ENCODE measurements at places on chromosomes 7 and 10. TPM values are rescaled to one million over a fixed set of nuclear protein-coding genes. Genes with fewer than 3 reads are reported as not detected.
A peak's percentile ranks its signal among the peaks of the same experiment; 100 is the strongest.

GRCh38 chr7:80967071-80967916, 48.4 kb upstream of the SEMA3C start:
- H3K4me3 ChIP-seq: no peak overlapping the region
- no peak overlapping the region for H3K27ac ChIP-seq
- H3K4me1 ChIP-seq: no peaks in the 10 kb centered on the region
- H3K27me3 ChIP-seq: no peaks in the 10 kb centered on the region
- no peaks in the 10 kb centered on the region for H3K36me3 ChIP-seq
- DNase-seq: peak; percentile 21

GRCh38 chr7:2710286-2710655, 22.3 kb downstream of the AMZ1 start:
- peaks cover 37% of the 10 kb centered on the region for H3K36me3 ChIP-seq
- no peak overlapping the region for H3K4me3 ChIP-seq
- DNase-seq: no peak

- peaks cover 2% of the 10 kb centered on the region for H3K36me3 ChIP-seq
- DNase-seq: no peak
- no peaks in the 10 kb centered on the region for H3K27me3 ChIP-seq
- no peak overlapping the region for H3K4me3 ChIP-seq
- H3K27ac ChIP-seq: no peak overlapping the region
- H3K4me1 ChIP-seq: peaks cover 5% of the 10 kb centered on the region
Observed at GRCh38 chr10:125091891-125092290, 68.5 kb downstream of the CTBP2 start.

SDHAF3 gene
- polyA plus RNA-seq: 21.0 TPM

- H3K27ac ChIP-seq: no peak overlapping the region
- no peak for DNase-seq
- no peaks in the 10 kb centered on the region for H3K4me1 ChIP-seq
- H3K36me3 ChIP-seq: no peaks in the 10 kb centered on the region
- no peaks in the 10 kb centered on the region for H3K27me3 ChIP-seq
Observed at GRCh38 chr7:64643566-64643965, 22.4 kb upstream of the ZNF107 start.

- peak; percentile 17 for DNase-seq
- no peak overlapping the region for H3K4me3 ChIP-seq
- no peaks in the 10 kb centered on the region for H3K27me3 ChIP-seq
- H3K4me1 ChIP-seq: no peaks in the 10 kb centered on the region
- no peak overlapping the region for H3K27ac ChIP-seq
Observed at GRCh38 chr7:88789480-88790064, 6.0 kb downstream of the TEX47 start.

DNA sequence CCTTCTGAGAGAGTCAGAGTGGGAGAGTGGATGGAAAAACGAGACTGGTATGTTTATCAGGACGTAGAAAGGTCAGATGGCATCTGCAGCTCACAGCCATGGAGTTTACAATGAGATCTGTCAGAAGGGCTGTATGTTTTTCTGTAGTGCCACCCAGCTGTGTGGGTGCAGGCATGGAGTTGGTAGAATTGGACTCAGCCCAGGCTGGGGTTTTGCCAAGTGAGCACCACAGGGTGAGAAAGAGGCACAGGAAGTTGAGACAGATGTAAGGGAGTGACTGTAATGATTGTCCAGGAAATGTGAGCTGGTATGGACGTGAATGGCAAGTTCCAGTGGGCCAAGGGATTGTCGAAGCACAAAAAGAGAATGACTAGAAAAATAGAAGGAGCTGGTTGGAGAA, 9.1 kb upstream of the ZYX start:
- no peaks in the 10 kb centered on the region for H3K4me1 ChIP-seq
- H3K27ac ChIP-seq: peak overlapping the region; percentile 49
- no peaks in the 10 kb centered on the region for H3K36me3 ChIP-seq
- peak; percentile 73 for DNase-seq
- no peaks in the 10 kb centered on the region for H3K27me3 ChIP-seq

DNA sequence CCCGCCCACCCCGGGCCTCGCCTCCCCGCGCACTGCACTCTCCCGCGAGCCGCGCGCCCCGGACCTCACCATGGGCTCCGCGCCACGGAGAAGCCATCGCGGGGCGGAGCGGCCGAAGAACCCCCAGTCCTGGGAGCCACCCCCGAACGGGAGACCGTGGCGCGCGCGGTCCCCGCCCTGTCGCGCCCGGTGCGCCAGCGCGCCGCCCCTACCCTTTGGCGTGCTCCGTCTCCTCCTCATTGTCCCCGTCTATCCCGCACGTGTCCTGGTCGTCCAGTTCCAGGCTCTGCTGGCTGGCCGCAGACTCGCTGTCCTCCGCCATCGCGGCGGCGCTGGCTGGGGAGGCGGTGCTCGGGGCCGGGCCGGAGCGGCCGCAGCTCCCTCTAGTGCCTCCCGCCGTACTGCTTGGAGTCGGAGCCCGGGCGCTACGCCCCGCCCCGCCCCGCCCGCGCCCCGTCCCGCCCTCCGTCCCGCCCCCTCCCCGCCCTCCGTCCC, at the start of gene NMT2:
Gene NMT2, minus strand, starts transcription at position 403 of the 495 bp plus-strand sequence. Its CDS starts 81 bp downstream, at position 322.
- no peaks in the 10 kb centered on the region for H3K27me3 ChIP-seq
- no peaks in the 10 kb centered on the region for H3K36me3 ChIP-seq
- DNase-seq: peak; percentile 95
- peak within 1 kb of the TSS; percentile 89 for H3K4me3 ChIP-seq

TRIM50 gene
- 0.27 TPM for polyA plus RNA-seq

GRCh38 chr10:89032141-89032891, 41.7 kb downstream of the FAS start:
- no peak for DNase-seq
- no peaks in the 10 kb centered on the region for H3K27me3 ChIP-seq
- H3K27ac ChIP-seq: no peak overlapping the region
- H3K4me1 ChIP-seq: no peaks in the 10 kb centered on the region
- H3K4me3 ChIP-seq: no peak overlapping the region
- H3K36me3 ChIP-seq: no peaks in the 10 kb centered on the region

NPFFR1 gene
- 0.22 TPM for polyA plus RNA-seq

CRHR2 gene
- polyA plus RNA-seq: 0.04 TPM

TRIL gene
- polyA plus RNA-seq: 2.7 TPM

CLIP2 gene
- 25.9 TPM for polyA plus RNA-seq

- H3K27ac ChIP-seq: no peak overlapping the region
- DNase-seq: no peak
- H3K27me3 ChIP-seq: no peaks in the 10 kb centered on the region
- no peak overlapping the region for H3K4me3 ChIP-seq
- no peaks in the 10 kb centered on the region for H3K36me3 ChIP-seq
- H3K4me1 ChIP-seq: peaks cover 22% of the 10 kb centered on the region
Observed at GRCh38 chr7:104978460-104978859, 35.5 kb upstream of the KMT2E start.

PPP1R17 gene
- not detected for polyA plus RNA-seq

DNA sequence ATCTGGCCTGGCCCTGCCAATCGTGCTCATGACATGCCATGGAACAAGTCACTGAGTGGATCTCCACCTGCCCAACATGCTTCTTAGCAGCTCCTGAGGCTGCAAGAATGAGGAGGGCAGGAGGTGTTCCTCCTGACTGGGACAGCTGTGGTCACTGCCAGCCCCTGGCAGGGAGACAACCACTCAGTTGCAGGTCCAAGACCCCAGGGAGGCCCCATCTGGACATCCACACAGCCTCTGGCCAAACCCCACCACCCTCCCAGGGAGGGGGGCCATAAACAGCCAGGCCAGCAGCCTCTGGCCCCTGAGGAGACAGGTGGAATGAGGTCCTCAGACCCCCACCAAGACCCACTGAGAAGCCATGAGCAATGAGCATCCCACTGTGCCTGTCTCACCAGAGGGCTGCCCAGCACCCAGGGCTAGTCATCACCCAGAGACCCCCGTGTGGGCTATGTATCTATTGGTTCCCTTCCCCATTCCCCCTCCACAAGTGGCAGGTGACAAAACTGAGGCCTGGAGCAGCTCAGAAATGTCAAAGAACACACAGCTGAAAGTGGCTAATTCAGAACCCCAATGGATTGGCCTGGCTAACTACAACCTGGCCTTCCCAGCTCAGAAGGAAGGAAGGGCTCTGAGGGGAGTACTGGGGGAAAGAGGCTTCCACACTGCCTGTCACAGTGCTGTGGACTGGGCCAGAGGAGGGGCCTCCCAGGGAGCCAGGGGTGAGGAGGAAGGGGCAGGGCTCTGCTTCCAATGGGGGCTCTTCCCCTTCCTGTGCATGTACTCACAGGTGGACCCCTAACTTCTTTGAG, 3.0 kb downstream of the GPRIN2 start:
- peaks cover 4% of the 10 kb centered on the region for H3K27me3 ChIP-seq
- no peak for DNase-seq
- H3K36me3 ChIP-seq: no peaks in the 10 kb centered on the region

SAP25 gene
- polyA plus RNA-seq: 18.6 TPM

PTN gene
- polyA plus RNA-seq: 4.0 TPM

CAV1 gene
- polyA plus RNA-seq: 42.4 TPM

DNA sequence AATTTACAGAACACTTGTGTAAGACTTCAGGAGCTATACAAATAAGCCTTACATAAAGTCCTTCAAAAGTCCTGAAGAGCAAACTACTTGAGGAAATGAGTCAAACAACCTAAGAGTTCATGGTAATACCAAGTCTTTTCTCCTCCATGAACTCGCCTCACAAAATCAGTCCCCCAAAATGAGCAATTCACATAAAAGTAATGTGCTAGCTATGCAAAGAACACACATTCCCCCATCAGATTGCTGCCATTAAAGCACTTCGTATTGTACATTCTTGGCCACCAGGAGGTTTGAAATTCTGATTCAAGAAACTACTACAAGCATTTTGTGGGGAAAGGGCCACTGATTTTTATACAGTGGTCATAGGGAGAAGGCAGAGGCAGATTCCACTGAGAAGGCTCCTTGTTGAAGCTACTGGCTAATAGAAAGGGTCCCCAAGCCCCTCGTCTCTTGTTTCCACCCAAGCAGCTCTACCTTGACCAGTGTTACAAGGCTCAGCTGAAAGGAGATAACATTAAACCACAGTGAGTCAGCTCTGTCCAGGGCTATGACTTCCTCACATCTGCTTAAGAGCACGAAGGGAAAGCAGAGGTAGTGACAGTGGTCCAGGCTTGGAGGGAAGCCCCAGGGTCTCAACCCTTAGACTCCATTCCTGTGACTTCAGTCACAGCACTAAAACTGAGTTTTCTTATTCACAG, 115.2 kb upstream of the CDK1 start:
- no peaks in the 10 kb centered on the region for H3K27me3 ChIP-seq
- no peaks in the 10 kb centered on the region for H3K36me3 ChIP-seq
- H3K4me1 ChIP-seq: no peaks in the 10 kb centered on the region

DNA sequence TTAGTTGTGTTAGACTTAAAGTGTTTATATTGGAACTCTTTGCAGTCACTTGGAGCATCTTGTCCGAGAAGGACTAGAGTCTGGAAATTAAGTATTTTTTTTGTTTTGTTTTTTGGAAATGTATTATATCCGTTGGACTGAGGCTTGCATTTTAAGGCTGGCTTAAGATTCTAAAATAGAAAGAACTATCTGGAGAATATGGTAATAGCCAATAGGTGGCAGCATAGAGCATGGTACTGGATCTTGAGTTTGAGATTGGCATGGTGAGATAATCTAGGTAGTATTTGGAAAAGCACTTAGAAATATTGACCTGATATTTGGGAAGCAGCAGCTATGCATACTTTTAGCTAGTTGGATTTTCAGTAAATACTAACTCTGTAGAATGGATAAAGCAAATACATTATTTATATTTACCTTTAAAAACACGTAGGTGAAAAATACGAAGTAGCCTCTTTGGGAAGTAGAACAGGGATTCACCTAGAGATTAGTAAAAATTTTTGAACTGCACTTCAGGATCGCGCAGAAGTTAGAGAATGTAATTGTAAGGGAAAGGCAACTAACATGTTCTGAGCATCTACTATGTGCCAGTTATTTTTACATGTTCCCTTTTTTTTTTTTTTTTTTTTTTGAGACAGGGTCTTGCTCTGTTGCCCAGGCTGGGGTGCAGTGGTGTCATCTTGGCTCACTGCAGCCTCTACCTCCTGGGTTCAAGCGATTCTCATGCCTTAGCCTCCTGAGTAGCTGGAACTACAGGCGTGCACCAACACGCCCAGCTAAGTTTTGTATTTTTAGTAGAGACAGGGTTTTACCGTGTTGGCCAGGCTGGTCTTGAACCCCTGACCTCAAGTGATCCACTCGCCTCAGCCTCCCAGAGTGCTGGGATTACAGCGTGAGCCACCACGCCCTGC, 78.6 kb downstream of the LCOR start:
- H3K4me1 ChIP-seq: no peaks in the 10 kb centered on the region
- peaks cover 2% of the 10 kb centered on the region for H3K36me3 ChIP-seq
- no peak overlapping the region for H3K27ac ChIP-seq
- DNase-seq: peak; percentile 61

DNA sequence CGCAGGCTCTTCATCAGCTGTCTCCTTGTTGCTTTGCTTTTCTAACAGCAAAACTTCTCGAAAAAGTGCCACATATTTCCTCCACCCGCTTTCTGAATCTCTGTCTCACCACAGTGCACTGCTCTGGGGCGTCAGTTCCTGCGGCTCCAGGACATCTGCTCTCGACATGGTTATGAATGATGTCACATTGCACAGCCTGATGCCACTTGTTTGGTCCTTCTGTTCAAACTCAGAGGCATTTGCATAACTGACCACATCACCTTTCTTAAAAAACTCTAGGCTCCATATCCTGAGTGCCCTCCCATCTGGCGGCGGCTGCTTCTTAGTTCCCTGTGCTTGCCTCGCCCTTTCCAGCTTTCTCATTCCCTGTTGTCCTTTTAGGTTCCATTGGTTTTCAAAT, 469.3 kb upstream of the COBL start:
- H3K36me3 ChIP-seq: no peaks in the 10 kb centered on the region
- H3K4me3 ChIP-seq: no peak overlapping the region
- no peak overlapping the region for H3K27ac ChIP-seq
- no peaks in the 10 kb centered on the region for H3K4me1 ChIP-seq
- no peak for DNase-seq
- H3K27me3 ChIP-seq: no peaks in the 10 kb centered on the region

DGKI gene
- polyA plus RNA-seq: not detected

GRCh38 chr7:14389181-14389591, 399.7 kb upstream of the ETV1 start:
- no peaks in the 10 kb centered on the region for H3K4me1 ChIP-seq
- H3K4me3 ChIP-seq: no peak overlapping the region
- no peak overlapping the region for H3K27ac ChIP-seq
- no peaks in the 10 kb centered on the region for H3K27me3 ChIP-seq

DNA sequence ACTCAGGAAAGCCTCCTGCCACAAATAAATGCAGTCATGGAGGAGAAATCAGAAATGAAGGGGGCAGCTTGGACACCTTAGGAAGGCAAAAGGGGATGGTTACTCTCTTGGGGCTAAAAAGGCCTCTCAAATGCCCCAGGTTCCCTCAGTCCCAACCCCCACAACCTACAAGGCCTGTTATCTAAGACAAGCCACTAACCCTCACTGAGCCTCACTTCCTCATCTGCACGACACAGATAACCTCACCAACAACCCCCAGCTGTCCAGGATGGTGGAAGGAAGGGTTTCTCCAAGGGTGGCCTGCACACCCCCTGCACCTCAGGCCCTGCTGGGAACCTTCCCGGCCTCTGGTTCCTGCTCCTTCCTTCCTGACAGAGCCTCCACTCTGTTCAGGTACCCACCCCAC, 29.2 kb downstream of the SORBS1 start:
- H3K4me3 ChIP-seq: no peak overlapping the region
- no peaks in the 10 kb centered on the region for H3K27me3 ChIP-seq
- H3K4me1 ChIP-seq: peaks cover 56% of the 10 kb centered on the region

TRPV6 gene
- polyA plus RNA-seq: 0.22 TPM

Measured in small intestine (tissue), 16 donors.